ENCODE measurements at places on chromosomes 5 and 9.

GRCh38 chr5:179759581-179760551 lies 27.2 kb downstream of the MAML1 start:
- no peak for DNase-seq

DNA sequence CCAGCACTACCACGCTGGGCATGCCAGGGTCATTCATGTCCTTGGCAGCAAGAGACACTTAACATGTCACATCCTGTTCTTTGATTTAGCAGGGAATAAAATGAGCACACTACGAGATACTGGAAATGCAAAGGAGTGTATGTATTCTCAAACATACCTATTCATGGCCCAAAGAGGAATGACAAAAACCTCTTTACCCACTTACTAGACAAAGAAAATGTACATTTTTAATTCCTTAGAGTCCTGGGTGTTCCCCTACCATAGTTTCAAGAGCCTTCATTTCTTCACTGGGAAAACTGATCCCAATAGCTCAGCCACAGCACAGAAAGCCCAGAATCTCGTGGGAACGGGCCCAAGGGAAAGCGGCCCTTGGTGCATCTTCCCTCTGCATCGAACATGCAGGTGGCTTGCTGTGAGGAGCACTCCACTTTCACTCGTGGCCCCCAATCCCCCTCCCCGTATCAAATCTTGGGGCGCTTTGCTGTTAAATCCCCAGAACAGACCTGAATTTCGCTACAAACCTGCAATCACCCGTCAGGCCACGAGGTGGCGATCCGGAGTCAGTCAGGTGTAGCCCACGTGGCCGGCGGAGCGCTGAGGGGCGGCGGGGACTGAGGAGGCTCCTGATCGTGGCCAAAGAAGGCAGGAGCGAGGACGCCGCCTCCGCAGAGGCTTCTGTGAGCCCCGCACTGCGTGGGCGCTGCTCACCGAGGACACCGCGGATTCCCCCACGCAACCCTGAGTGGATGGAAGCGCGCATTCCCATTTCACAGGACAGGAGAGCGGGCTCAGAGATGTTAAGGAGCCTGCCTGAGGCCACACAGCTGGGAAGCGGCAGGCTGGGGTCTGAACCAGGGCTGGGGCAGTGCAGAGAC lies 91.4 kb downstream of the LMX1B start:
- DNase-seq = peak; percentile 74

GRCh38 chr9:134502809-134503211 lies 138.8 kb upstream of the COL5A1 start:
- peak; percentile 96 for DNase-seq

- DNase-seq = no peak
Observed at GRCh38 chr9:69389437-69389995, 64.5 kb downstream of the ENTREP1 start.

DNA sequence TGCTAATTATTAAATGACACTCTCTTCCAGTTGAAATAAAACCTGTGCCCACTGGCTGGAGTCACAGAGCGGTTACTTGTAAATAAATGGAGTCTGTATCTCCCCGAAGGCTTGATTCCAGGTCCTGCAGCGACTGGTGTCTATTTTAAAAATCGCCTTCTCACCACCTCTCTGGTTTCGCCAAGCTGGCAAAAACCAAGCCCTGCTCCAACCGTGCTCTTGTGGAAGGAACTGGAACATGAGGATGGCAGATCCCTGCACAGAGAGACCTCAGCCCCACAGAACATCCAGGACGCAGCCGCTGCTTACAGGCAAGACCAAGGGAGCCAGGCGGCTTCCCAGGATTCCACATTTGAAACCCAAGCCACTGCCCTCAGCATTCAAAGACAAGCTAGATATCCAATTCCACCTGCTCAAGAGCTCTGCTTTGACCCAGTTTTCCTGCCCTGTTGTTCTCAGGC lies 15.0 kb downstream of the SEMA4D start:
- no peak for DNase-seq

- no peak for DNase-seq
Observed at GRCh38 chr5:37657046-37657445, 182.8 kb downstream of the GDNF start.

GRCh38 chr5:176888865-176889165 lies 10.3 kb downstream of the HK3 start:
- DNase-seq = no peak

DNA sequence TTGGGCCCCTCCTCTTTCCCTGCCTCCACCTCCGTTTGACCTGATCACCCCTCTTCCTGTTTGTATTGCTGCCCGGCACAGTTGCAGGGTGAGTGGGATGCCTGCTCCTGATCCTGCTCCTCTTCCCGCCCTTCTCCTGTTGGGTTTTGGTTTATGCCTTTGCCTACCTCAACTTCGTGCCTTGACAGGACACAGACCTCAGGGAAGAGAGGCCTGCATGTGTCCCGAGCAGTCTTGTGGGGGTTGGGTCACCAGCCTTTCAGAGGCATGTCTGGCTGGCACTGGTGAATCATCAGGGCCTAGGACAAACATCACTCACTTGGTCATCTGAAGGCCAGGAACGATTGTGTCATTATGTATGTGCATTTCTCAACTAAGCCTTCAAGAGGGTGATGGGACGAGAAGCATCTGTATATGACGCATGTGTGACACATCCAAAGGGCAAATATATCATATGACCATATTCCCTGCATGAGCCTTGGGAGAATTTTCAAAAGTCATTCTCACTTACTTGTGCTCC lies 56.9 kb downstream of the NPR3 start:
- peak; percentile 98 for DNase-seq

DNA sequence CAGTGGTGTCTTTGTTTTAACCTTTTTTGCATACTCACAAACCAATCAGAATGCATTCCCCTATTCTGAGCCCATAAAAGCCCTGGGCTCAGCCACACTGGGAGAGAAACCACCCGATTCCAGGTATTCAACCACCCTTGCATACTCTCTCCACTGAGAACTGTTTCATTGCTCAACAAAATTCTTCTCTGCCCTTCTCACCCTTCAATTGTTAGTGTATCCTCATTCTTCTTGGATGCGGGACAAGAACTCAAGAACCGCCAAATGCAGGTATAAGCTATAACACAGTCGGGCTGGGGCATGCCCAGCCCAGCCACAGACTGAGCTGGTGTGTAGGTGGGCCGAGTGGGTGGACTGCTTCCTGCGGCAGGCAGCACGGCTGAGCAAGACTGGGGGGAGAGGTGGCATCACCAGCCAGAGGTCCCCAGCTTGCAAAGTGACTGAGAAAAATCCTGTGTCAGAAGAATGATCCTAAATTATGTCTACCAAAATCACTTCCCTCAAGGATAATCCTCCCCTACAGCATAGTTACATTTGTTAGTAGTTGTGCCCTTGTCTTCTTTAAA lies 141.0 kb downstream of the SSBP2 start:
- no peak for DNase-seq

DNA sequence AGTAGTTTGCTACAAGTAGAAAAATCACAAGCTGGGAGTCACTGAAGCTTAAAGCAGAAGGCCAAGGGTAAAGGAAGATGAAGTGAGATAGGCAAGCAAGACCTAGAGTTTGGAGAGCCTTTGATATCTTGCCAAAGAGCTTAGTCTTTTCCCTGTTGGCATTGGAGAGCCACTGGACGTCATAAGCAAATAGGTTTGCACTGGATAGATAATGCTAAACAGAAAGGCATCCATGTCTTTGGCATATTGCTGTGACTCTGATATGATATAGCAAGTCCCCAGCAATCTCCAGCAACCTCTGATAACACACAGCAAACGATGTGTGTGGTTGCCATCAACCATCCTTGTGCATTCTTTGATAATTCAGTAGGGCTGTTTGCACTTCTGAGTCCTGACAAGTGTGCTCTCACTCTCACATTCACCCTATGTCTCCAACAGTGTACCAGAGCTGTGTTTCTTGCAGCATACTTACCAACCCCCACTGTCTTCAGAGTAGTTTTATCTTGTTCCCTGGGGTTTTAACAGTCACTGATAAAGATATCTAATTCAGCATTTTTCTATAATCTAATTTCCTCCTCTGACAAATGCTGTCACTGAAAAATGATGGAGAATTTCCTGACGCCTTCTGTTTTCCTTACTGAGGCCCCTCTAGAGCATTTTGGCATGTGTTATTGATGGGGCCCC lies 16.9 kb upstream of the FREM1 start:
- DNase-seq = no peak

GRCh38 chr5:72687288-72687687 lies 129.2 kb upstream of the TNPO1 start:
- DNase-seq = no peak

GRCh38 chr5:144369006-144369405 lies 198.3 kb downstream of the KCTD16 start:
- DNase-seq = no peak

DNA sequence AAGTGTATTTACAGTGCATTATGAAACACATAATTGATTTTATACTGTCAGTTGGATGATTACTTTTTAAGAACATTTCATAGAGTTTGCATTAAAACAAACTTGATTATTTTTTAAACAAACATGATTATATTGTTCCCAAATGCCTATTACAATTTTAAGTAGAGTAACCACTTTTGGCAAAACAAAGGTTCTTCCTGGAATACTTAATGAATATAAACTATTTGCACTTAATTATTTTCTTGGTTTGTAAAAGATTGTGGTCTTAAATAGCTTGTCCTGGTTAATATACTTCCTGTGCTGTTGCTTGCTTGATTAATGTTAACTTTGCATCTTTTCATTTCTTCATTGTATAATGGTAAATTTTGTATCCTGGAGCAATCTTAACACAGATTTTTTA lies 180.0 kb downstream of the CDH12 start:
- no peak for DNase-seq

DNA sequence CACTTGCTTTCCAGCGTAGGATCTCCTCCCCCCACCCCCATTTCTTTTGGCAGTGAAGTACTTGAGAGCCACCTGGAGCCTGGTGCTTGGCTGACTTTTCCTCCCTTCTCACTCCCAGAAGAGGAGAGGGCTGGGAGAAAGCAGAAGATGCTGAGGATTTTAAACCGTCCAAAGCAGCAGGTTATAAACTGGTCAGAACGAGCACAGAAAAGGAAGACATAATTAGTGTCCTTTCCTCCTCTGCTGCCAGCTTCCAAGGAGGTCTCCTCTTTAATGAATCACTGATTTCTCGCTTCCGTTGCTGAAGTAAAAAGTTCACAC lies 563 bp upstream of the FGF10 start:
- no peak for DNase-seq

GRCh38 chr5:177317959-177318377 lies 6.3 kb upstream of the MXD3 start:
- peak; percentile 82 for DNase-seq

GRCh38 chr9:37425298-37425752 lies 2.8 kb downstream of the GRHPR start:
- DNase-seq = no peak

GRCh38 chr5:135913713-135914626 lies 18.3 kb upstream of the IL9 start:
- DNase-seq = peak; percentile 45

- DNase-seq = peak; percentile 57
Observed at GRCh38 chr9:79616013-79616412, 44.2 kb downstream of the TLE4 start.

- no peak for DNase-seq
Observed at GRCh38 chr5:93654676-93655075, 71.7 kb downstream of the NR2F1 start.

- peak; percentile 89 for DNase-seq
Observed at GRCh38 chr9:131714161-131714646, 25.7 kb downstream of the RAPGEF1 start.

DNA sequence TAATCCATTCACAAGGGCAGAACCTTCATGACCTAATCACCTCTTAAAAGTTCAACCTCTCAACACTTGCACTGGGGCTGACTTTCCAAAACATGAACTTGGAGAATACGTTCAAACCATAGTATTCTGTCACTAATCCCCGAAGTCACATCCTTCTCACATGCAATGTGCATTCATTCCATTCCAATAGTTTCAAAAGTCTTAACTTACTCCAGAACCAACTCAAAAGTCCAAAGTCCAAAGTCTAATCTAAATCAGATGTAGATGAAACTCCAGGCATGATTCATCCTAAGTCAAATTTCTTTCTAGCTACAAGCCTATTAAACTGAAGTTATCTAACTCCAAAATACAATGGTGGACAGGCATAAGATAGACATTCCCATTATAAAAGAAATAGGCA lies 21.7 kb upstream of the ADAMTSL1 start:
- DNase-seq = no peak

DNA sequence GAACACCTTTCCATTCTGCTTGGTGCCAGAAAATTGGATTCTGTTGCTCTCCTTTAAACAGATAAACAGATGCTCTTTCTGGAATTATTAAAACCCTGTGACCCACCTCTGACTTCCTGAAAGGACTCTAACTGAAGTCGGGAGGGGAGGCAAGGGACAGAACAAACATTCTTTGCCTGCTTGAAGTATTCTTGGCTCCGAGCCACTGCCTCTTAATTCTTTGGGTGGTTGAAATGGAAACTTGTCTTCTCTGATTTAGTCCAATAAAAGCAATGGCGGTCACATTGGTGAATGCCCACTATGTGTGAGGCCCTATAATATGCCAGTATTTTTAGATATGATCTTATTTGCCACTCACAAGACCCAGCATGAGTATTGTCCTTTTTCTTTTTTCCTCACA lies 236.8 kb downstream of the SLIT3 start:
- DNase-seq = no peak

DNA sequence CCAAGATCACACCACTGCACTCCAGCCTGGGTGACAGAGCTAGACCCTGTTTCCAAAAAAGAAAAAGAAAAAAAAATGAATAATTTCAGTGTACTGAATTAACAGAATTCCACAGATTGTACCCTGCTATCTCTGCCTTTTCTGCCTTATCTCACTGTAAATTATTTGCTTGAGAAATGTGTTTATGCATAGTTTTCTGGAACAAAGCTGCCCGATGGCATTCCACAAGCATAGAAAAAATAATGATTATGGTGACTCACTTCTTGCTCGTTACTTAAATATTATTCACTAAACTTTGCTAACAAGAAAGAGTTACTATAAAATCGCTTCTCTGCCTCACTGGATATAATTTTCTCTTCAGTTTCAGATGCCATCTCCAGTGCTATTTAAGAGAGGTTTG lies 88.7 kb upstream of the FAM169A start:
- peak; percentile 61 for DNase-seq

GRCh38 chr5:171149772-171150171 lies 159.3 kb upstream of the TLX3 start:
- no peak for DNase-seq
